ENCODE measurements at places on chromosomes 3 and 15. TPM values are rescaled to one million over a fixed set of nuclear protein-coding genes. Genes with fewer than 3 reads are reported as not detected.

CACNA2D2 gene
- 8.7 TPM for total RNA-seq

SEMA3B gene
- total RNA-seq = 16.7 TPM

DNA sequence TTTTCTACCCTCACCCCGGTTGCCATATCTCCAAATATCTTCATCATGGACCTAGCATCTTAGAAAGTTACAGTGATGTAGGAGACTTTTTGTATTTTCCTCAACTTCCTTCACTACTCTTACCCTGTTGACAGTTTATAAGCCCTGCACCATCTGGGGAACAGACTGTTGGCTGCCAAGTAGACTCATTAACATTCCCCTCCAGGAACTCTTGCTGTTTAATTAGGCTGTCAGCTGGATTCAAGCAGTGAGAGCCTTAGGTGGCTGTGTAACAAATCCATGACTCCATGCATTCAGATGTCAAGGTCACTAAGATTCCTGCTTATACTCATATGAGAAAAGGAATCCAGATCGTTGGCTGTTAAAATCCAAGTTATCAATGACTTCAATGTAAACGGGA is 198.3 kb downstream of the NAALADL2 start:
- H3K36me3 ChIP-seq = no peaks in the 10 kb centered on the region
- H3K27ac ChIP-seq = no peak overlapping the region
- H3K4me1 ChIP-seq = no peaks in the 10 kb centered on the region

SCAP gene
- 124 TPM for total RNA-seq

SUSD5 gene
- 7.1 TPM for total RNA-seq

ATP11B gene
- total RNA-seq = 79.0 TPM

DNA sequence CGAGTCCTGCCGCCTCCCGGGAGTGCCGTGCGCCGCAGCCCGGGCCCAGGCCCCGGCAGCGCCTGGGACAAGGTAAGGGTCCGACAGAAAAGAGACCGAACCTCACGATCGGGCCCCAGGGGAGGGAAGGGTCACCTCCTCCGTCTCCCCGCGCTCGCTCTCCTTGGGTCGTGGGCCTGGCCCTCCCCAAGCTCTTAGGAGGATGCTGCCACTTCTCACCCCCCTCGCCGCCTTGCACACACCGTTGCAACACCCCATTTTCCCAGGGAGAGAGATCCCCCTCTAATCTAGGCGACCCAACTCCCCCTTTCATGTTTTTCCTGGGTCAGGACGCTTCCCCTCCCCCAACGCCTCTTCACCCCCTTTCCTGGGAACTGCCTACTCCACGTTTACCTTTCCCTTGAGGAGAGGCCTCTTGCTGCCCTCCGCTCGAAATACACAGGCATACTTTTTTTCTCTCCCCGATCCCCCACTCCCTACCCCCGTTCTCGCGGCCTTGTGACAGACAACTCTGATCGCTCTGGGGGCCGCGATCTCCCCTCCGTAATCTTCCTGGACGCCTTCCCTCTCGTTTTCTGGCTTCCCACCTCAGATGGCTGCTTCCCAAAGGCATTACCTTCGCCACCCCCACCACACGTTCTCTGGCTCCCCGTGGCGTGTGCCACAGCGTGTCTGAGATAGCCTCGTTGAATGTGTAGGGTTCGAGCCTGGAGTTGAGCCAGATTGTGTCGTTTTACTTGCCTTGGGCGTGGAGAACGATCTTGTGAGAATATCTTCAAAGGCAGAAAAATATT is 688 bp downstream of the SETD5 start:
- H3K27ac ChIP-seq = peak overlapping the region; percentile 99
- peak overlapping the region; percentile 82 for H3K4me3 ChIP-seq
- peak; percentile 54 for DNase-seq
- H3K4me1 ChIP-seq = peaks cover 45% of the 10 kb centered on the region
- no peaks in the 10 kb centered on the region for H3K27me3 ChIP-seq

GRCh38 chr3:38648024-38648658 is 1.3 kb downstream of the SCN5A start:
- no peak overlapping the region for H3K27ac ChIP-seq
- H3K4me3 ChIP-seq = no peak overlapping the region
- no peak for DNase-seq
- peaks cover 77% of the 10 kb centered on the region for H3K27me3 ChIP-seq
- H3K4me1 ChIP-seq = peaks cover 17% of the 10 kb centered on the region

All from cardiac muscle cell (in vitro differentiated cells and primary cell).